Neuronal stem cell (in vitro differentiated cells): ENCODE measurements at places on chromosomes 2 and 18.
A peak's percentile ranks its signal among the peaks of the same experiment; 100 is the strongest.

DNA sequence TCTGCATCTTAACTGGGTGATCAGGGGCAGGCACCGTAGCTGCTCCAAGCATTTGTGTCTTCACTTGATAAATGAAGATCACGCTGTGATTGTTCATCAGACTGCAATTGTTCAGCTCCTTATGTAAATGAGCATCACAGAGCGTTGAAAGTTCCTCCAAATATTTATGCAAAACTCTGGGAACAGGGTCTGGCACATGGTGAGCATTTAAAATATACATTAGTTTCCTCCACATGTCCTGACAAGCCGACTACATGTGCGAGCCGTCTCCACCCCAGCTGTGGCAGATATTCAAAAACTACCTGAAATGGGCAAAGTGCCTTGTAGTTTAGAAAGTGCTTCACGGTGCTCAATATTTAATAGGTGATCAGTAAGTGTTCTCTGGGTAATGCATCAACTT, 175.1 kb upstream of the ID2 start:
- no peak for DNase-seq

DNA sequence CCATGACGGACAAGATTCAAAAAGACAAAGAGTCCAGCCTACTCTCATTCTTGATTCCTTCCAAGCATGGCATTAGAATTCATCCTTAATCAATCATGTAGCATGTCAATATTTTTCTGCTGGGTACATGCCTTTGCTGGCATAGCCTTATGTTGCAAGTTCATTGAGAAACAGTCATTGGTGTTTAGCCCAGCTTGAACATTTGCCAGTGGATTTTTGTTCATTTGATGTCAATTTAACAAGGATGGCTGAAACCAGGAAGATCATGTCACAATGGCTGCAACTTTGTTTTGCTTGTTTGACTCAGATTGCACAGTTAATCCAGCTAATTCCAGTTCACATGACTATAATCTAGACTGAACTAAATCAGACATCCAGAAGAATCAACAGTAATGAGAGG, 1132.2 kb downstream of the LRP1B start:
- no peak for DNase-seq

DNA sequence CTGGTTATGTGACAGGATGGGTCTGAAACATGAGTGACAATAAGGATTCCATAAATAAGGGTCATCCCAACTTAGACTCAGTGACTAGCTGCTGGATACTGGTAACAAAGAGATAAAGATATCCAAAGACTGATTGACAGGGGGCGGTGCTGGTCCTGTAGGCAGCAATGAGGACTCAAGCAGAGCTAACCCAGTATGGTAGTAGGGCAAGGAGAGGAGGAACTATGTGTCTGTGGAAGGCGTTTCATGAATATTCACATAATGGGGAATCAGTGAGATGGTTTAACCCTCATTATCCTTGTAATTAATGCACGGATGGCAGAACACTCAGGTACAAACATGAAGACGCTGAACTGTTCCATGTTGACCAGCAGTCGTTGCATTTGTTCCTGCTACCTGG, 102.5 kb upstream of the EML6 start:
- no peak for DNase-seq

DNA sequence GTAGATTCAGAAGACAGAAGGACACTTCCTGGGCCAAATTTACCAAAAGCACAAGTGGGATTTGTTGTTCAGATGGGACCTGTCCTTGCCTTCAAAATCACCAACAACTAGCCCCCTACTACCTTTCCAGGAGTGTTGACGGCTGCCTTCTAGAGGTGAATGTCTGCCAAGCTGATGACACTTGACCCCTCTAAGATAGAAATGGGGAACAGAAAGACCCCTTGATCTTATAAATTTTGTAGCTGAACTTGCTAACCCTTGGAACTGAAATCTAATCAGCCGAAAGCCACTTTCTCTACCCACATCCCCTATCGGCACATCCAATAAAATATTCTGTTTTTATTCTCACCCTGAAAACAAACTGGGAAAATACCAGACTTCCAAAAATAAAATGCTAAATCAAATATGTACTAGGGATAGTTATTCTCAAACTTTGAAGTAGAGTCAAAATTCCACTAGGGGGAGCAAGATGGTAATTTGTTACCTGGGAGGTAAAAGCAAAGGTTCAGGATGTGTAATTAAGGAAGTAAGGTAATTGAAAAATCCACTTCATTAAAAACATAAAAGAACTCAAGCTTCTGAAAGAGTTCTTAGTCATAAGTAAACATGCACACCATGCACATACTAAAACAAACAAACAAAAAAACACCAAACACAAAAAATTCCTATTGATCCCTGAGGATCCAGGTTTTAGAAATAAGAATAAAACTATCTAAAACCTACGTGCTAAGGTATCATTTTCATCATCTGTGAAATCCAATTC, 119.2 kb downstream of the ANKRD44 start:
- DNase-seq = peak; percentile 18

DNA sequence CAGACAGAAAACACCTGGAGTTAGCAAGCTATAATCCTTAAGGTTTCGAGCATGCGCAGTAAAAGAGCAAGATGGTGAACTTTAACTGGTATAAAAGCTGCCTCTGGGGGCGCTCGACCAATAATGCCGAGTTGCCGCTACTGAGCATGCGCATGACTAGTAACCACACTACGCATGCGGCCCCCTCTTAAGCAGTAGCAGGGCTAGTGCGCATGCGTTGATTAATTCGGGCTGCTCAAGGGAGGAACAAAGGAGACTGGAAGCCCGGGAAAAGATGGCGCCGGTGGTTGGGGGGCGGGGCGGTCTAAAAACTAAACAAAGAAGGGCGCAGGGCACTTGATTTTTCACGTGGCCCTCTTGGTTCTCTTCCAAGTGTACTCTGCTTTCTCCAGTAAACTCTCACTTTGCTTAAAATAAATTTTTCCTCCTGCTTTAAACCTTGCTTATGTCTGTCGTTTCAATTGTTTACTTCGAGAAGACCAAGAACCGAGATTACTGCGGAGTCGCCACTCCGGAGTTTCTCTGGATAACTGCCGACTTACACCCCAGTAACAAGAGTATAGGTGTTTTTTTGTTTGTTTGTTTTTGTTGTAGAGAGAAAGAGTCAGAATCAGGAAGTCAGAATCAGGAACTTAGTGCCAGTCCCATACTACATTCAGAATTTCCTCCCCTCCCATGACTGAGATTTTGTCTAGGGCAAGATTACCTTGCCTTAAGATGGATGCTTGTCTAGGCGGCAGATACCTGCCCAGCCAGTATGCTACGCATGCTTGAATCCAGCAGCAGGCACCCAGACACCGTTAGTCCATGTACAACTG, 5.8 kb downstream of the XRCC5 start:
- peak; percentile 100 for DNase-seq

DNA sequence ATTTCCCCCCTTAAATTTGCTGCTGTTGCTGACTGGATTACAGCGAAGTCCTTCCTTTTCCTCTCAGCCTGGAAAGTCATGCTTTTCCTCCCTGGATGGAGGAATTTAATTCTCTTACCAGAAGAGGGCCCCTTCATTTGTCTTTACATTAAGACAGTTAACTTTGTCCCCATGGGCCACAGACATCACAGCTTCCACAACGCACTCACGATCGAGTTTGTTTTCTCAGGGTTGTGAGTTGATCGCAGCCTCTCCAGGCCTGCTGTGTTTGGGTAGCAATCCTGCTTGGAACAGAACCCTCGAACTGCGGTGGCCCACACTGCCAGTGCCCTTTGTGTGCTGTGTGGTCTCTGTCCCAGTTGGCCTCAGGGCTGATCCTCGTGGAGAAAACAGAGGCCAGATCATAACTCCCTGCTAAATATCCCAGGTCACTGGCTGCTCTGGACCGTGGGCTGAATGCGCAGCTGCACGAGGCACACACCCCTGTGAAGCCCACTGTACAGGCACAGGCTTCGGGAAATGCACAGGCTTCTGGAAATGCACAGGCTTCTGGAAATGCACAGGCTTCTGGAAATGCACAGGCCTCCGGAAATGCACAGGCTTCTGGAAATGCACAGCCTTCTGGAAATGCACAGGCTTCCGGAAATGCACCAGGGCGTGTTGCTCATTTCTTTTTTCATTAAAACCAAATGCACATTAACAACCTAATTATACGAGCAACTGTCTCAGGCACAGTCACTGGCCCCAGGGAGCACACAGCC, 2.2 kb upstream of the PDIA6 start:
- no peak for DNase-seq

- DNase-seq = no peak
Measured at GRCh38 chr2:10341193-10341592, 38.5 kb downstream of the HPCAL1 start.

GRCh38 chr2:45006942-45007287, 2.3 kb downstream of the SIX2 start:
- DNase-seq = no peak

DNA sequence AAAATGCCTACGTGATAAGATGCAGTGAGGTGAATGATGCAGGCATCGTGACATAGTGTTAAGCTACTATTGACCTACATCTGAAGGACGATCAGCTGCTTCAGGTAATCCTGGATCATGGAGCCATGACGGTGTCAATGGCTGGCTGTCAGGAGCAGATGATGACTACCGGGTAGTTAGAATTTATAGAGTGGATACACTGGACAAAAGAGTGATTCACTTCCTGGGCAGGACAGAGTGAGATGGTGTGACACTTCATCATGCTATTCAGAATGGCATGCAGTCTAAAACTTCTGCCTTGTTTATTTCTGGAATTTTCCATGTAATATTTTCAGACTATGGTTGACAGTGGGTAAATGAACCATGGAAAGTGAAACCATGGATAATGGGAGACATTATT, 29.5 kb downstream of the METTL8 start:
- no peak for DNase-seq

- no peak for DNase-seq
Measured at GRCh38 chr2:20190170-20190569, 34.8 kb downstream of the SDC1 start.

- no peak for DNase-seq
Measured at GRCh38 chr18:48853588-48853987, 97.2 kb downstream of the SMAD7 start.

DNA sequence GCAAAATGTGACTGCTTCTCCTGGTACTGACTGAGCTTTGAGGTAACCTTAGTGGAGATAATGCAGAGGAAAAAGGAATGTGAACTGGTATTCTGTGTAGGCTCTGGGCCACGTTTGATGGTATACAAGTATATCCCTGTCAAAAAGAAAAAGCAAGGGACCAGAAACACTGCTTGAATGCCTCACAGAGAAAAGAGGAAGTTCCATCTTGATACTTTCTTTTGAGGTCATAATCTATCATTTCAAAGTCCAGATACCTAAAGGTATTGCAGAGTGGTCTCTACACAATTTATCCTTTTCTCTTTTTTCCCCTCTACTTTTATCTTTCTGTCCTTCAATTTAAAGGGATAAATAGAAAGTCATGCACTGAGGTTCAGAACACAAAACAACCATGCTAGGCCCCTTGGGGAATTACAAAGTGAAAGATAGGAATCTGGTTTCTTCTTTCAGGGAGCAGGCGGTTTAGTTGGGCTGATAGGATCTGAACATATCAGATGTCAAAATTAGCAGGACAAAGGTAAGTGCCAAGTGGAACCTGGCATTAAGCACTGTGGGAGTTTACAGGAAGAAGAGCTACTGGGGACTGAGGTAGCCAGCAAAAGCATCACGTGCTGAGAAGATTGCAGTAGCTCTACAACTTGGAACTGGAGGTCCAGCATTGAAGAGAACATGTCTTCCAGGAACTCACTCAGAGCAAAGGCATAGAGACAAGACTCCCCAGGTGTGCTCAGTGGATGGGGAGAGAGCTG, 121.2 kb downstream of the LYPD6 start:
- no peak for DNase-seq

DNA sequence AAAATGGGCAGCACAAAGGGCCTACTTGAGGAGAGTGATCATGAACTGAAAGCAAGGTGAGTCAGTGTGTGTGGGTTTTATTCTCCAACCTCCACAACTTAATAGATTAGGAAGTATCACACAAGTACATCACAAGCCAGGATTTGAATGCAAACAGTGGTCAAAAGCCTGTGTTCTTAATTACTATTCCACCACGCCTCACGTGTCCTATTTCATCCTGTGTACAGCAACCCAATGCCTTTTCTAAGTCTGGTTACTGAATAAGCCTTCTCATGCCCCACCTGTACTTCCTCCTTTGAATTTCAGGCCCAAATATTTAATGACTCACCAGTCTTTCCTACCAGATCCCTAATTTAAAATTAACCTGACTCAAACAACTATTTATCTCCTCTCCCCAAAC, 755.7 kb upstream of the SLC8A1 start:
- DNase-seq = no peak

DNA sequence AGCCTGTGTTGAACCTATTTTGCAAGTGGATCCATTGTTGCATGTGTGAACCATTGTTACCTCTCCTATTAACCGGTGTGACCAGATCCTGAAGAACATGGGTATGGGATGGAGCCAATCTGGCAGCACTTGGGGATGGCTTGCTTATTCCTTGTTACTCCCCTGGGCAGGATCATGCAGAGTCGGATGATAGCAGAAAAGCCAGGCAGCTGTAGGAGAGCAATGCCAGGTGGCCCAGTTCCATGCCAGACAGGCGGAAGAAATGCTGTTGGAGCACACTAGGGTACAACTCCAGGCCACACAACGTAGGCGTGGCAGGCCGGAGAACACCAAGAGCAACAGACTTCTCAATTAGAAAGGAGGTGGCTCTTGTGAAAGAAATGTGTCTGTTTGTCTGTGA, 16.3 kb upstream of the MYO1B start:
- no peak for DNase-seq

GRCh38 chr2:210318891-210319290, 3.9 kb upstream of the MYL1 start:
- DNase-seq = no peak

DNA sequence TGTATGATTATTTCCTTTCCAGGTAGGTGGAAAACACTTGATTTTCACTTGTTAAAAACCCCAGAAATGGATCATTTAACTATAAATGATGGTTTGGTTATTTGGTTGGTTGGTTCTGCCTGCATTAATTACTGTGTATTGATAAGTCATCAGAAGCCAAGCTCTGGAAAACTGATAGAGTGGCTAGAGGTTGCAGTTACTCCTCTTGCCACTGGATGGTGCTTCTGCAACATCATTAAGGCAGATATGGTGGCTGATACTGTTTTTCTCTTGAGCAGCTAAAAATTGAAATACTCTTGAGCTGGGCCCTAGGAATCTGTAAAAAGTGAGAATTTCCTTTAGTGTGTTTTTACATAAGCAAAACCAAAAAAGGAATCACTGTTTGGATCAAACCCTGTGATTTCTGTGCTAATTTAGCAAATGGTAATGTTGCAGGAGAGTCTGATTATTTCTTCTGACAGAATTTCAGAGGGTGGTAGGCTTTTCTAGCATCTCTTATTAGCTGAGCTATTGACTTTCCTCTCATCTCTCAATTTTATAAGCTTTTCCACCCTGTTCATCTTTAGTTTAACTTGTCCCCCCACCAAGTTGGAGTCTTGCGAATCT, 54.3 kb downstream of the RAB10 start:
- no peak for DNase-seq

DNA sequence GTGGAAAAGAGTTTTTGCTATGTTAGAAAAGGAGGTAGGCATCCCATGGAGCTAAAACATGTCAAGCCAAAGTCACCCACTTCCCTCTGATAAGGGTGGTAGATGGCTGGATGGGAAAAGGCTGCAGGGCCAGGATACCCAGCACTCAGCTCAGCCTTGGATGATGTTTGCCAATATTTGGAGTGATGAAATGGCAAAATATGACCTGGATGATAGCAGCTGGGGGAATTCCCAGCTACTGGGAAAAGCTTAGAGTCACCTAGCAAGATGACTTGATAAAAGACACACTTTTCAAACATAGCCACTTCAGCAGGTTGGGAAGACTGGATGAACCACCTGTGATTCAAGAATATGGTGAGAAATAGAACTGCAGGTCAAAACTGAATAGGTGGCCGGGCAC, 10.1 kb downstream of the RFX8 start:
- DNase-seq = no peak
